Activated naive CD4-positive, alpha-beta T cell treated with anti-CD3 and anti-CD28 coated beads for 36 hours (primary cell): ENCODE measurements at places on chromosomes 5 and 9.

DNA sequence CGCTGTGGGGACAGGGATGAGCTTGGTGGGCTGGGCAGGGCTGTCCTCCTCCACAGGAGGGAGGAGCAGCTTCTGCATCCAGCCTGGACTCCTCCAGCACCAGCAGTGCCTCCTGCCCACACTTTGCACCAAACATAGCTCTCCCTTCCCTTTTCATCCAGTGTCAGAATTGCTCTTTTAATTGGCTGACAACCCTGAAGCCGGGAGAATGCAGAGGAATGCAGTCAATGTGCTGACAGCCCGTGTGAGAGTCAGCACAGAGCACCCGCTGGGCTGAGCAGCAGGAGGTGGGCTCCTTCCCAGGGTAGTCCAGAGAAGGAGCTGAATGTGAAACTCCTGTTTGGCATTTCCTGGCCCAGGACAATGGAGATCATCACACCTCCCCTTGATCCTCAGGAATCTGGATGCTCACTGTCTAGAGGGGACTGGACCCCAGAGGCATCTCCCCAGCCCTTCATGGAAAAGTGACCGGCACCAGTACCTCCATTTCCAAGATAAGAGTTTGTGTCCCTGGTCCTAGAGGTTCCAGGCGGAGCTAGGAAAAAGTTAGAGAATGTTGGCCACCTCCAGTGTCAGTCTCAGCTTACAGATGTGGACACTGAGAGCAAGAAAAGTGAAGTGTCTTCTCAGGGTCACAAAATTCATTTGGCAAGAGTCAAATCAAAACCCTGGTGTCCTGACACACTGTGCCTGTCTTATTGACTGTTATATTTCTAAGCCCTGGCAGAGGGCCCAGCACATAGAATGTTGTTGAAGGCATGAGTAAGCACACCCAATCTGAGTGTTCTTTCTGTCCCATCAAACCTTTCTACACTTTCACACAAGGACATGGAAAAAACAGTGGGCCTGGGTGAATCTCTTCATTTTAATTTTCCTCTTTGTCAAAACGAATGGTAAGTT is 202.1 kb downstream of the SNX18 start:
- peak; percentile 29 for DNase-seq

GRCh38 chr5:1140171-1140817 is 28.4 kb upstream of the SLC12A7 start:
- DNase-seq, result peak; percentile 86

GRCh38 chr9:86600977-86601376 is 246.8 kb upstream of the TUT7 start:
- no peak for DNase-seq

DNA sequence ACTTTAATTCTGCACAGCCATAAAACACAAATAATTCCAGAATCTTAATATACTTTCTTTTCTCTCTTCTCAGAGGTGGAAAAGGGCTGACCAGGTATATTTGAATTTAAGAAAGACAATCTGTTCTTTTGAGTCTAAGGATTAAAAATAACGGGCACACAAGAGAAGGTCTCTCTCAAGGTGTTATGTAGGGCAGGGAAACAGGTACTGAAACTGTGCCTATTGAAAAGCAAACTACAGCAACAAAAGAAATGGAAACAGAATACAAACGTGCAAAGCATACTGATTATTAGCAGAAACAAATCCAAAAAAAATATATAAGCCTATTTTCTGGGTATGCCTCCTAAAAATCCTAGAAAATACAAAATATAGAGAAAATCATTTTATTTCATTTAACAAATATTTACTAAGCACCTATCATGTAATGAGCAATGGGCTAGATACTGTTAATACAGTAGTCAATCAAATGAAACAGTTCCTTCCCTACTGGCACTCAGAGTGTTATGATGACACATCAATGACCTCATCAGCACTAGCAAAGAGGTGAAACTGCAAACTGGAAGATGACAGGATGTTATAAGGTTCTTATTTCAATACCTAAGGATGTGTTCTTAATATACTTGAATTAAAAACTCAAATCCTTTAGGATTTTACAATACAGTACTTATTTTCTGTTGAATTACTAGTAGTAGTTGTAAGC is 87.7 kb downstream of the AUH start:
- peak; percentile 25 for DNase-seq

- no peak for DNase-seq
These were observed 43.0 kb downstream of the GNAQ start for GRCh38 chr9:77988630-77989029.

DNA sequence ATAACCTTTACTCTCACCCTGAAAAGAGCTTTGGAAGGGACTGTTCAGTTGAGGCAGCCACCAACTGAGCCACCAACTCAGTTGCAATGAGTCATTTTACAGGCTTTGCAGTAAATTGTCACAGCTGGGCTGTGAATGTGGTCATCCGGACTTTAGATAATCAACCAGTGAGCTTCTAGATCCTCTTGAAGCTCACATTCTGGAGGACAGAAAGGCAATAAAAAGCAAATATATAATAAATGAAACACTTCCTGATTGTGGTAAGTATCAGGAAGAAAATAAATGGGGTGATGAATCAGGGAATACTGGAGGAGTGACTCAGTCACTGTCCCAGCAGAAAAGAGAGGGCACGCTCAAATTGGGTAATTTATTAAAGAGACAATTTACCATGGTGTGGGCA is 13.2 kb upstream of the C5orf58 start:
- peak; percentile 5 for DNase-seq

DNA sequence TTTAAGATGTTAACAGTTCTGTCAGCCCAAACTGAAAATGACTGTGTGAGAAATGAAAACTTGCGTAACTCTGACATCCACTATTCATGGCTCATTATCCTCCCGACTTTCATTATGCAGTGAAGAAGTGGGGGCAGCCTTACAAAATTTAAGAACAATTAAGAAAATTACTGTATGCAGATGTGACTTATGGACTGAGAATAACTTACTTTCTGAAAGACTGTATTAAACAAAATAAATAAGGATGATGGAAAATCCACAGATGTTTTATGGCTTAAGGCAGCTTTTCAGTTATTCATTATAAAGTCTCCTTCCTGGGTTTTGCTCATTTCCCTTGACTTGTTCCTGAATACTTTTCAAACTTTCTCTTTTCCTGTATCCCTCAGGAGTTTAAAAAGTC is 55.2 kb downstream of the GRIN3A start:
- no peak for DNase-seq

GRCh38 chr9:93207860-93208734 is 24.2 kb downstream of the WNK2 start:
- no peak for DNase-seq

GRCh38 chr5:39948867-39949468 is 524.2 kb upstream of the DAB2 start:
- peak; percentile 79 for DNase-seq

DNA sequence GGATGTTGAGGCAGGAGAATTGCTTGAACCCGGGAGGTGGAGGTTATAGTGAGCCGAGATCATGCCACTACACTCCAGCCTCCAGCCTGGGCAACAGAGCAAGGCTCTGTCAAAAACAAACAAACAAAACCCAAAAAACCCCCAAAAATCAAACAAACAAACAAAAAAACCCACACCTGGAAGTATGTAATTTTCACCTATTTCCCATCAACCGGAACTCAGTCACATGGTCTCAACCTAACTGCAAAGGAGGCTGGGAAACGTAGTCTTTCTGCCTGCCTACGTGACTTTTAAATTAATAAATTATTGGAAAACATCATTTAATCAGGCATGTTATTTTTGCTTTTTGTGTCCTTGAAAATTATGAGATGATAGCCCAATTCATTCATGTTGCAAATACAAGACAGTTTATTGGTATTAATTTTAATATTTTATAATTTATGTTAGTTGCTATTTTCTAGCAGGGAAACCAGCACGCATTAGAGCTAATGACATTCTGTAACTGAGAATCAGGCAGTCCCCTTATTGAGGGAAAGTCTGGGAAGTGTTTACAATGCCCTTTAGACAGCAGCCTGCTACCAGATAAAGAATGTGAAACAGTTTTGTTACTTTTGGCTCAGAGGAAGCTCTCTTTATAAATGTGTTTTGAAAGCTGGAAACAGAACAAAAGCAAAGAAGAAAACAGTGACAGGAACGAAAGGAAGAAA is 110.3 kb downstream of the NXNL2 start:
- DNase-seq, result no peak

DNA sequence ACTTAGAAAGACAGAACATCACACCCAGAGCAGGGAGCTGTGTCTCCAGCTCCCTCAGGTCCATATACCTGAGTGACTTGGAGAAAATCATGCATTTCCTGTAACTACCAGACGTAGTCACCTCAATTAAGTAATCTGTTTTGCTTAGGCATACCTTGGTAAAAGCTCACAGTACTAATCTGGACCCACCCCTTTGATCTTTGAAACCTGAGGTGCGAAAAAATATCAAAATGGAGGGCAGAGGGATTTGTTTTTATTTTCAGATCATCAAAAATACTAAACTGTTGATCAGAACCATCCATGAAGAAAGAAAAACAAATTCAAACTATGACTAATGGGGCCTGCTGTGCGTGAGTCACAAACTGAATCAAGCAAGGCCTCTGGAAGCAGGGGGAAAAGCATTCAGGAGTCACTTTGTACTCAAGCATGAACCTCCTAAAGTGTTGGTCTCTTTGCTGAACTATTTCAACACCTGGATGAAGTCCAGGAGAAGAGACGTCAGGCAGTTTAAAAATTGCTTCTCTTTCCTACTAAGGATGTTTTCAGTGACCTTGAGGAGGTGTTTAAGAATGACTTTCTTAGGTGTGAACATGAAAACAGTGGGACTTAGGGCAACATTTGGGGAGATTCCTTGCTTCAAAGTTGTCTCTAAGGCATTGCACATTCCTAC is 76.3 kb downstream of the MUSK start:
- DNase-seq, result no peak

- no peak for DNase-seq
These were observed 12.7 kb downstream of the BRD3 start for GRCh38 chr9:134054891-134055811.

DNA sequence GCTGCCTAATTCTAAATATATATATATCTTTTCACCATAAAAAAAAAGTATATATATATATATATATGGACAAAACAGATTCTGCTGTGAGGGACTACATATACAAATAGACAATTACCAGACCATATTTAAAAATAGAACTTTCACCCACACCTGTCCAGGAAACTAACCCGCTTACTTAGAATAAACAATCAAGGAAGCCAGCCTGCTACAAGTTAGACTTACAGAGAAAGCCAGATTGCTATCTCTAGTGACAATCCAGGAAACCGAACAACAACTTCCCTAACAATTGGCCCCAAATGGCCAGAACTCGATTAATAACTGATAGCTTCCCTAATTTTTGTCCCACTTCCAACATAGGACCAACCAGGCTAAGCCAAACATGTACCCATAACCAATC is 5.9 kb downstream of the GLDC start:
- no peak for DNase-seq

DNA sequence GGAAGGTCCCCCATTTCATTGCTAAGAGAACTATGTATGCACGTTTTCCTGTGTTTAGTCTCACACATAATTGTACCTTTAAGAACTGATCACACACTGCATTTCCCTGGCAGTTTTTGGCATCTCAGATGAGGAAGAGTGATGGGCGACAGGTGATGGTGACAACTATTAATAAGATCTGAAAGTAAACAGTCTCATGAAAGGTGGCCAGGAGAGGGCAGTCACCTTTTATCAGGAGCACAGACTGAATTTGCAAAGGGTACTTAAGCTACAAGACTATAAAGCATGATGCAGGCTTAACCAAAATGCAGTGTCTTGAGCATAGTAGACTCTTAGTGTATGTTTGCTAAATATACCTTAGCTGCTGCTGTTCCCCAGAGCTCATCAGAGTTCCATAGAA is 91.5 kb downstream of the GHR start:
- no peak for DNase-seq

- DNase-seq, result peak; percentile 34
These were observed 363.3 kb upstream of the RPS23 start for GRCh38 chr5:82641331-82642003.

GRCh38 chr5:1536871-1537602 is 13.3 kb upstream of the LPCAT1 start:
- no peak for DNase-seq
